Esophagus muscularis mucosa (tissue), 4 donors: ENCODE measurements at places on chromosomes 1 and 21. TPM values are rescaled to one million over a fixed set of nuclear protein-coding genes. Genes with fewer than 3 reads are reported as not detected.

DNA sequence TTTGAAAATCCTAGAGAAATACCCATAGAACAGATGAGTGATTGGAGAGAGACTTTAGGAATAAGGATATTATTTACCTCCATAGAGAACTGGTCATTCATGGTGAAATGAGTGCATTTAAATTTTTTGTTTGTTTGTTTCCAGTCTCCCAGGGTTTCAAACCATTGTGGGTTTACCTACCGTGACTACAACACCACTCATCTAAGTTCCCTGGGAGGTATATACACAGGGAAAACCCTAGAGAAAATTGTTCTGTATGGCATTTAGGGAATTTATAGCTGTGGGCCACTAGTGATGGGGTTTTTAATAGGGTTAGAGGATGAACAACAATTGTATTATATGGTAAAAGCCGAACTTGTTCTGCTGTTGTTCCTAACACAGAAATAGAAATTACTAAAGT is 109.2 kb downstream of the USP25 start:
- DNase-seq, result no peak
- peaks cover 17% of the 10 kb centered on the region for H3K36me3 ChIP-seq
- H3K27ac ChIP-seq, result no peak overlapping the region

- H3K27ac ChIP-seq, result no peak overlapping the region
- no peaks in the 10 kb centered on the region for H3K27me3 ChIP-seq
- H3K4me3 ChIP-seq, result no peak overlapping the region
- H3K4me1 ChIP-seq, result no peaks in the 10 kb centered on the region
- no peaks in the 10 kb centered on the region for H3K36me3 ChIP-seq
- no peak for DNase-seq
These were observed 11.4 kb downstream of the KRTAP10-1 start for GRCh38 chr21:44528634-44528995.

- H3K27ac ChIP-seq, result no peak overlapping the region
- no peaks in the 10 kb centered on the region for H3K27me3 ChIP-seq
- no peak for DNase-seq
- no peaks in the 10 kb centered on the region for H3K4me1 ChIP-seq
- peaks cover 3% of the 10 kb centered on the region for H3K36me3 ChIP-seq
These were observed 55.2 kb downstream of the ERG start for GRCh38 chr21:38443110-38443509.

DNA sequence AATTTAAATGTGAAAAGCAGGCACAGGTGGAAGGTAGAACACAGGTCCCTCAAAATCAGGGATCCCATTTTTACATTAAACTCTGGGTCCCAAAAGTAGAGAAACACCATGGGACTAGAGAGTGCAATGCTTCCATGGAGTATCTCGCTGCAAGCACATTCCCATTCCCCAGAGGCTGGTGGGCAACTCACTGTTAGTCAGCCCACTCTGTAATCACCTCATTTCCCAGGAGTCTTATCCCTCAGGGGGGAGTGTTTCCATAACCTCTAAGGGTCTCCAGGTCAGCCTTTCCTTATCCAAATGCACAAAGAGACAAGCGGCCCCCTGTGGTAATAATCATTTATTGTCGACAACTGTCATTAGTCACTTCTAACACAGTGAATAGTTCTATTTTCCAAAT is 490.1 kb upstream of the LRRC7 start:
- H3K4me3 ChIP-seq, result no peak overlapping the region
- no peak for DNase-seq
- no peaks in the 10 kb centered on the region for H3K36me3 ChIP-seq
- no peaks in the 10 kb centered on the region for H3K27me3 ChIP-seq
- H3K4me1 ChIP-seq, result no peaks in the 10 kb centered on the region

DNA sequence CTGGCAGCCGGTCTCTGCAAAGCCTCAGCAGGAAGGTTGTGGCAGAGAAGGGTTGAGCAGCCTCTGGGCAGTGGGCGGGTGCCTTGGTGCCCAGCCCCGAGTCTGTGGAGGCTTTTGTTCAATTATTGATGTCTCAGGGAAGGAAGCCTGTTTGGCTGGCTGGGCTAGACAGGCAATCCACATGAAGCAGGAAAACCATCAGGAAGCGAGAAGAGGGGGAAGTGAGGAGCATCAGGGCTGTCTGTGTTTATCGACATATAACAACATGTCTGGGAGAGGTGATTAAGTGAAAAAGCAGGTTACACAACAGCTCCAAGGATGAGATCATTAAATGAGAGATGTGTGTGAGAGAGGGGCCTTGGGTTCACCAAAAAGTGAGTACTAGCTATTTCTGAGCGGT is 105.4 kb downstream of the UBE2U start:
- no peaks in the 10 kb centered on the region for H3K36me3 ChIP-seq
- no peak overlapping the region for H3K27ac ChIP-seq
- H3K4me3 ChIP-seq, result no peak overlapping the region
- no peaks in the 10 kb centered on the region for H3K4me1 ChIP-seq

DNA sequence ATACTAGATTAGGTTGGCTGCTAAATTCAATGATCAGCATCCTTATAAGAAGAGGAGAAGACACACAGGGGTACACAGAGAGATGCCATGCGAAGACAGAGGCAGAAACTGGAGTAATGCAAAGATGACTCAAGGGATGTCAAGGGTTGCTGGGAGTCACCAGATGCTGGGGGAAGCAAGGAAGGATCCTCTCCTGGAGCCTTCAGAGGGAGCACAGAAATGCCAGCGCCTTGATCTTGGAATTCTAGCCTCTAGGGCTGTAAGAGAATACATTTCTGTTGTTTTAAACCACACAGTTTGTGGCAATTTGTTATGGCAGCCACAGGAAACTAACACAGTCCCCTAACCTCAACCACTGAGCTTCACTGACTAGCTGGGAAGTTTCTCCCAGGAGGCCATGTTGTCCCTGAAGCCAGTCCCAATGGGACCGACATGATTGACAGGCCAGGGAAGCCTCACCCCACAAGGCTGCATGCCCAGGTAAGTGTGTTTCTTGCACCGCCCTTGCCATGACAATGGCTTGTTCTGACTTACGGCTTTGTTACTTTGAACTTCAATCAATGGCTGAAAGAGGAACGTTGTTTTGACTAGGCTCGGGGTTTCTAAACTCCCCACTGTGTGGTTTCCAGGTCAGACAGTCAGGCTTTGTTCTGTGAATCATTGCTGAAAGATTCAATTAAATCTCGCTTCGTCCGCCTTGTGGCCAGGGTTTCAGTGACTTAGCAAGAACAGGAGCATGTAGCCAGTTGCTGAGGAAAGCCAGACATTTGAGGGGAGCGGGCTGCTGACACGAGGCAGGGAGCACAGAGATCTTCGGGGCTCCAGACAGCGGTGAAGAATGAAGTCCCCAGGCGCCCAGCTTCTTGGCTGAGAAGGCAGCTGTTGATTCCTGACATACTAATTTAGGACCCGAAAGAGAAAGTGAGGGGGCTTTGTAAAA is 62.3 kb downstream of the RUNX1 start:
- no peak overlapping the region for H3K4me3 ChIP-seq
- DNase-seq, result no peak
- no peak overlapping the region for H3K27ac ChIP-seq
- H3K27me3 ChIP-seq, result peaks cover 4% of the 10 kb centered on the region
- H3K36me3 ChIP-seq, result no peaks in the 10 kb centered on the region
- H3K4me1 ChIP-seq, result no peaks in the 10 kb centered on the region

Gene LRRC42
- 30.1 TPM for total RNA-seq

Gene ATAD3C
- total RNA-seq, result 0.33 TPM

GRCh38 chr1:31583082-31583994 is 7.0 kb downstream of the TINAGL1 start:
- H3K36me3 ChIP-seq, result peaks cover 14% of the 10 kb centered on the region
- H3K4me3 ChIP-seq, result peak overlapping the region; percentile 13
- no peak for DNase-seq
- no peaks in the 10 kb centered on the region for H3K27me3 ChIP-seq
- peaks cover 81% of the 10 kb centered on the region for H3K4me1 ChIP-seq
- H3K27ac ChIP-seq, result peak overlapping the region; percentile 96

DNA sequence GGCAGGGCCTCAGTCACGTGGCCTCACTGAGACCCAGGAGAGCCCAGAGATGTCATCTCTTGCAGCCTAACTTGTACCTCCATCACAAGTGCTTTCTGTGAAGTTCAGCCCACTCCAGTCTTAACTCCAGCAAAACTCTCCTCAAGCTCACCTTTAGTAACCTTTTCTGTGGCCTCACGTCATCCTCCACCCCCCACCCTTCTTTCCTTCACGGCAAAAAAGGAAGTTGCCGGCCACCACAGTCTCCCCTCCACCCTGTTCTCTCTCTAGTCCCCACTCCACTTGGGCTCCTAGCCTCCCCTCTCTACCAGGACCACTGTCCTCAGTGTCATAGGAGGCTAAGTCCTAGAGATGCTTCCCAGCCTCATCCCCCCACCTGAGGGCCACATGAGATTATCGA is 106.9 kb downstream of the LACTBL1 start:
- H3K36me3 ChIP-seq, result no peaks in the 10 kb centered on the region
- no peaks in the 10 kb centered on the region for H3K27me3 ChIP-seq
- H3K4me3 ChIP-seq, result no peak overlapping the region
- DNase-seq, result no peak
- peaks cover 8% of the 10 kb centered on the region for H3K4me1 ChIP-seq
- H3K27ac ChIP-seq, result no peak overlapping the region

DNA sequence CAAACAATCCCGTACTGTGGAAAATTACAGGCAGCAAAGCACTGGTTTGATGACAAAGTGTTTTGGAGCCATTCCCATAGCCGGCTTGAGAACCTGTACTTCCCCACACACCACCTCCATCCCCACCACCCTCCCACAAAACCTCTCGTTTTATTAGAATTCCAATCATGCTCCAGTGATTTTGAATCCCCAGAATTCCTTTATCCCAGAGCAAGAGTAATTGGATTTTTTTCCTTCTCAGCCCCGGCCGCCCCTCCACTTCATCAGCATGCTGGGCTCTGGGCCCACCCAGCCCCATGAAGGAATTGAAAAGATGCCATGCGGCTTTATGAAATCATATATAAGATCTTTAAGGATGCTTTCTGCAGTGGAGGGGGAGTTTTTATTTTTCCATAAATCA is 136.6 kb downstream of the OMA1 start:
- DNase-seq, result no peak
- no peaks in the 10 kb centered on the region for H3K36me3 ChIP-seq
- H3K4me3 ChIP-seq, result no peak overlapping the region
- H3K4me1 ChIP-seq, result no peaks in the 10 kb centered on the region

GRCh38 chr1:241992734-241993133 is 6.2 kb downstream of the MAP1LC3C start:
- DNase-seq, result no peak
- H3K27me3 ChIP-seq, result no peaks in the 10 kb centered on the region

DNA sequence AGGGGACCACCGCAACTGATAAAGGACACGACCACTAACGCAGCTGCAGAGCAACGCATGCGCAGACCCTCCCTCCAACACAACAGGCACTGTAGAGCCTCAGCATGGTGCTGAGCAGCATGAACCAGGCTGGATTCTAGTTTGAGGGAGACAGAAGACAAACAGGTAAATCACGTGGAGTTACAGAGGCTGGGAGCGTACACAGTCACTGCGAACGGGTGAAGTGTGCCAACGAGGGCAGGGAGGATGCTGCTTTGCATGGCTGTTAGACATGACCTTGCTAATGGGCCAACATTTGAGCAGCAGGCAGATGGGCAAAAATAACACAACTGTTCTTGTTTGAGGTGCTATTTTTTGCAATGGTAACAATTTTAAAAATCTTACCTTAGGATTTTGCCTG is 55.2 kb upstream of the NADK start:
- DNase-seq, result no peak
- no peak overlapping the region for H3K4me3 ChIP-seq
- H3K4me1 ChIP-seq, result peaks cover 29% of the 10 kb centered on the region
- H3K36me3 ChIP-seq, result peaks cover 4% of the 10 kb centered on the region

Gene PCP4
- total RNA-seq, result 146 TPM

Gene GNG4
- 0.42 TPM for total RNA-seq

DNA sequence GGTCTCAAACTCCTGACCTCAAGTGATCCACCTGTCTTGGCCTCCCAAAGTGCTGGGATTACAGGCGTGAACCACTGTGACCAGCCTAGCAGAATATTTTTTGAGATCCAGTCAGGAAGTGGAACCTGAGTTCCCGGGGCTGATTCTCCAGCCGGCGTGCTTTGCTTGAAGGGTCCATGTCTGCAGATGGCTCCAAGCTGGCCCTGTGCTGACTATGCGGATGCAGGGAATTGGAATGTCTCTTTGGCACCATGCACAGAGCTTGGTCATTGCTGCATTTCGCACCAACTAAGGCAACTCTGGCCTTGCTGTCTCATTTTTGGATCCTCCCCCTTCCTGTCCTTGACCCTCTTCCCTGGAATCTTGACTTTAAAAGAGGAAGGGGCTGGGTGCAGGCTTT is 28.1 kb downstream of the ARHGEF10L start:
- no peak overlapping the region for H3K4me3 ChIP-seq
- H3K27ac ChIP-seq, result peak overlapping the region; percentile 97
- H3K36me3 ChIP-seq, result no peaks in the 10 kb centered on the region
- H3K4me1 ChIP-seq, result peaks cover 89% of the 10 kb centered on the region
- DNase-seq, result no peak
